ENCODE measurements at places on chromosomes 2 and 18. TPM values are rescaled to one million over a fixed set of nuclear protein-coding genes. Genes with fewer than 3 reads are reported as not detected.

The PID1 gene
- total RNA-seq: not detected

The SLC14A1 gene
- total RNA-seq: not detected

The GKN1 gene
- not detected for total RNA-seq

The ANKRD44 gene
- 3.4 TPM for total RNA-seq

The IL1B gene
- total RNA-seq: 1.4 TPM

The CCDC141 gene
- not detected for total RNA-seq

Measured in PC-9 (cell line).